Left lobe of liver (tissue), 2 donors: ENCODE measurements at places on chromosomes 4 and X. TPM values are rescaled to one million over a fixed set of nuclear protein-coding genes. Genes with fewer than 3 reads are reported as not detected.

The SOWAHD gene
- 0.45 TPM for total RNA-seq

The SSX3 gene
- not detected for total RNA-seq

The MCF2 gene
- 0.20 TPM for total RNA-seq

The ASB9 gene
- 4.7 TPM for total RNA-seq

The PPP1R2C gene
- total RNA-seq: not detected

The SPANXD gene
- total RNA-seq: not detected

The SMARCA5 gene
- total RNA-seq: 8.8 TPM

The FGFBP2 gene
- 0.30 TPM for total RNA-seq

The FRYL gene
- total RNA-seq: 22.9 TPM

The RPS3A gene
- 414 TPM for total RNA-seq

The YTHDC1 gene
- 25.2 TPM for total RNA-seq

The SPINK2 gene
- total RNA-seq: not detected

The HMGN5 gene
- total RNA-seq: 2.5 TPM

The AKAP4 gene
- total RNA-seq: not detected

The ADRA2C gene
- total RNA-seq: 0.28 TPM

The ART3 gene
- not detected for total RNA-seq

The ZC4H2 gene
- total RNA-seq: 6.2 TPM

The CTAG2 gene
- not detected for total RNA-seq

The NMU gene
- total RNA-seq: 0.65 TPM

The MAMLD1 gene
- total RNA-seq: 3.1 TPM

The COL4A5 gene
- total RNA-seq: 2.9 TPM

The FGB gene
- 9,039 TPM for total RNA-seq

The MMRN1 gene
- 5.0 TPM for total RNA-seq

The DCTD gene
- 56.9 TPM for total RNA-seq

The GLOD5 gene
- 3.1 TPM for total RNA-seq

The TMPRSS11D gene
- total RNA-seq: not detected

The NKX1-1 gene
- total RNA-seq: not detected

The FREM3 gene
- total RNA-seq: not detected

The PTPN13 gene
- 1.4 TPM for total RNA-seq

The EDA2R gene
- total RNA-seq: 0.15 TPM

The ZRSR2 gene
- 2.6 TPM for total RNA-seq

The C4orf36 gene
- total RNA-seq: not detected

The VEGFD gene
- 0.28 TPM for total RNA-seq

The P2RY4 gene
- total RNA-seq: 0.18 TPM

The ETDB gene
- total RNA-seq: not detected

The LPAR4 gene
- not detected for total RNA-seq

The ENPEP gene
- total RNA-seq: 18.9 TPM

The NR3C2 gene
- total RNA-seq: 12.0 TPM

The PIN4 gene
- total RNA-seq: 7.3 TPM

The KIAA0232 gene
- total RNA-seq: 16.6 TPM

The PSAPL1 gene
- total RNA-seq: not detected

The ARFIP1 gene
- total RNA-seq: 9.0 TPM

The FBXL5 gene
- total RNA-seq: 38.9 TPM

The INPP4B gene
- total RNA-seq: 0.93 TPM

The GAGE12E gene
- not detected for total RNA-seq

The MND1 gene
- not detected for total RNA-seq

The BANK1 gene
- total RNA-seq: 0.10 TPM

The HPGDS gene
- total RNA-seq: 0.10 TPM

The ADAMTS3 gene
- 0.35 TPM for total RNA-seq

The ATP8A1 gene
- total RNA-seq: 1.0 TPM

The STATH gene
- not detected for total RNA-seq

The RHOXF2B gene
- total RNA-seq: 0.10 TPM

The SERTM2 gene
- total RNA-seq: 0.05 TPM

The CCDC160 gene
- total RNA-seq: not detected

The ADH5 gene
- 155 TPM for total RNA-seq
